ENCODE measurements at places on chromosomes 4 and X.

DNA sequence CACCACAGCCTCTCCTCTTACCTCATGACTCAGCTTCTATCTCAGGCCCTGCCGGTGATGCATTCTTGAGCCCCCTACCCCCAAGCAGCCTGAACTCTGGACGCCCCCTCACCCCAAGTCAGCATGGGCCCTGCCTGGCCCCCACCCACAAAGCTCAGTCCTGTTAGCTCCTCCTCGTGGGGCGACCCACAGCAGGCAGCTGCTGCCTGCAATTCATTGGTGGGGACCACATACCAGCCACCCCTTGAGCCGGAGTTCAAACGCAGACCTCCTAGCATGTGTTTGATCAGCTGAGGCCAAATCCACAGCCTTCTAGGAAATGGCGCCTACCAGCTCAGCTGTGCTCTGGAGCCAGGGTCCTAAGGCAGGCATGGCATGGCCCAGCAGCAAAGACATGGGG, 111.8 kb downstream of the EFNB1 start:
- DNase-seq = no peak
- peaks cover 6% of the 10 kb centered on the region for H3K4me1 ChIP-seq
- no peaks in the 10 kb centered on the region for H3K36me3 ChIP-seq
- no peaks in the 10 kb centered on the region for H3K27me3 ChIP-seq
- no peak overlapping the region for H3K4me3 ChIP-seq

- no peaks in the 10 kb centered on the region for H3K27me3 ChIP-seq
- no peak overlapping the region for H3K4me3 ChIP-seq
- no peaks in the 10 kb centered on the region for H3K4me1 ChIP-seq
- H3K36me3 ChIP-seq = no peaks in the 10 kb centered on the region
Observed at GRCh38 chr4:45484740-45485139, 639.1 kb downstream of the GABRG1 start.

DNA sequence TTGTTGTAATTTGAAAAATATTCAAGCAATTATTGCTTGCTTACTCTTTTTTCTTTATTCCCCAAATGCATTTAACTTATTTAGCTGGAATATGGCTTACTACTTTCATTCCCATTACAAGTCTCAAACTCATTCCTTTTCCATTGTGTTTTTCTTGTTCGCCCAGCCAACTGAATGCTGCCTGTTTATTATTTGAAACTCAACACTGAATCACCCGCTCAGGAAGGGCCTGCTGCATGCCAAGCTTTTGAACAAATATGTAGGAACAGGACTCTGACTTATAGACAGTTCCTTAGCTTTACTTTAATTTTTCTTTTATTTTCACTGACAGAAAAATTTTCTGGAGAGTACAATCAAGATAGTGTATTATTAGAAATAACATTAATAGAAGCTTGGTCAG, 12.9 kb downstream of the PCDH18 start:
- DNase-seq = no peak
- no peak overlapping the region for H3K4me3 ChIP-seq
- no peaks in the 10 kb centered on the region for H3K36me3 ChIP-seq
- no peaks in the 10 kb centered on the region for H3K4me1 ChIP-seq
- no peaks in the 10 kb centered on the region for H3K27me3 ChIP-seq
- H3K27ac ChIP-seq = no peak overlapping the region

DNA sequence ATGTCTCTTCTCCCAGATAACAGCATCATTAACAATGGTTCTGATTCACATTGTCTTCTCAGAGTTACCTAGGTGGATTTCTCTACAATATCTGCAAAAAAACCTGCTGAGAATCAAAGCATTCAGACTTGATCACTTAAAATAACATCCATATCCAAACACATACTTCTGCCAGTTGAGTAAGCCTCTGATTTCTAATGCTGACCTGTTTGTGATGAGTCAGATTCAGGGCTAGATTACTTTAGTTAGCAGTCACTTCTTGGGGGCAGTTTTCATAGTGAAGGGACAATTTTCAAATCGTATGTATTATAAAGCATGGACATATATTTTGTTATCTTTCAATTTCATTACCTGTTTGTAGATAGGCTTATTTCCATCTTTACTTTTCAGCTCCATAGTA, 35.5 kb downstream of the CCNI start:
- no peak overlapping the region for H3K4me3 ChIP-seq
- no peak overlapping the region for H3K27ac ChIP-seq
- H3K36me3 ChIP-seq = no peaks in the 10 kb centered on the region
- H3K4me1 ChIP-seq = no peaks in the 10 kb centered on the region
- no peak for DNase-seq
- no peaks in the 10 kb centered on the region for H3K27me3 ChIP-seq

DNA sequence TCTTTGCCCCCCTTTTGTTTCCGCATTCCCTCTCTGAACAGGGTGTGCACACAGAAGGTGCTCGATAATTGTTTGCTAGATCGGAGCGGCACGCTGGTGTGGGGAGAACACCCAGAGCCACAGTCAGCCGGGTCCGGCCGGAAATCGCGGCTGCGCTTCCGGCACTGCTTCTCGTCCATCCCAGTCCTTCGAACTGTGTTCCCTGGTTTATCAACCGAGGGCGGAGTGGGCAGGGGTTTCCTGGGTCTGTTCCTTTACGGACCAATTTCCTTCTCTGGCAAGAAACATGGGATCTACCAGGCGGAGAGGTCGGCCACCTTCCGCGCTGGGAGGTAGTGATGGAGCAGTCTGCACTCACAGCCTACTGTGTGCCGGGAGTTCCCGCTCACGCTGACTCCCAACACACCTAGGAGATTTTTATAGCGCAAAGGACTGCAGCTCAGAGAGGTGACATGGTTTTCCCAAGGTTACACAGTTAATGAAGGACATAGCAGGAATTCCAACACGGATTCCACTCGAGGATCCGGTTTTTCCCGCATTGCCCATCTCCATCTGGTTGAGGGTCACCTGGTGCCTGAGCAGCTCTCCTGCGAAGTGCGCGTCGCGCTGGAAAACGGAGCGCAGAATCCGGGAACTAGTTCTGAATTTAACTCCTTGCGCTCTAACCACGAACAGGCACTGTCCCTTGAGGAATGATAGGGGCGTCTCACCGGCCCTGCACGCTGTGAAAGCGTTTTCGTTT, 6.8 kb downstream of the MSX1 start:
- no peaks in the 10 kb centered on the region for H3K4me1 ChIP-seq
- H3K36me3 ChIP-seq = no peaks in the 10 kb centered on the region
- H3K27ac ChIP-seq = no peak overlapping the region
- peaks cover 29% of the 10 kb centered on the region for H3K27me3 ChIP-seq
- H3K4me3 ChIP-seq = no peak overlapping the region
- DNase-seq = no peak

GRCh38 chr4:18394656-18395055, 373.1 kb upstream of the LCORL start:
- no peaks in the 10 kb centered on the region for H3K27me3 ChIP-seq
- DNase-seq = no peak

DNA sequence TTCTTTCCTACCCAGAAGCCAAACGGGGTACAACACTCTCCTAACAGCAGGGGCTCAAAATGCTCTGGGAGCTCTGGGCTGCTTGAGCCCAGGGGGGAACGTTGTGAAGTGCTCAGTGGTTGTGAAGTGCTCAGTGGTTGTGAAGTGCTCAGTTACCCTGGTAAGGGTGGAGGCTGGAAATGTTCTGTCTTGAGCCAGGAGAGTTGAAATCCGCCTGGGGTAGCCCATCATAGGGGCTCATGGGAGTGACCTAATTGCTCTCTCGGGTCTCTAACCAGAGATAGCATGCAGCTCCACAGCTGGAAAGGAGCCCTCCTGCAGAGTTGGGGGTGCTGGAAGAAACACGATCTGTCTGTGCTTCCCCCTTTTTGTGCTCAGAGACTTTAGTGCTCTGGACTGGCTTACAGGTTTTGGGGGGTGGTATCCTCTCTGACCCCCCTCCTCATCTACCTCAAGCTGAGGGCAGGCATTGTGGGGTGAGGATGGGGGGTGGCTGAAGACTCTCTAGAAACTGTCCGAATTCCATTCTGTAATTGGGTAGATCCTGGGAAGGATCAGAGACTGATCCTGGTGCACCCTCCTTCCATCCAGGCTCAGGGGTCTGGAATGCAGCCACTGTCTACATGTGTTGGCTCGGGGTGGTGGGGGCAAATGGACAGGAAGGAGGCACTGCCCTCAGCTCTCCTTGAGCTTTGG, 2.7 kb downstream of the EFNB1 start:
- peak overlapping the region; percentile 86 for H3K4me3 ChIP-seq
- no peak for DNase-seq
- no peaks in the 10 kb centered on the region for H3K27me3 ChIP-seq
- H3K4me1 ChIP-seq = peaks cover 19% of the 10 kb centered on the region

GRCh38 chr4:41200486-41201017, 13.8 kb downstream of the APBB2 start:
- H3K36me3 ChIP-seq = no peaks in the 10 kb centered on the region
- H3K4me1 ChIP-seq = peaks cover 11% of the 10 kb centered on the region
- H3K4me3 ChIP-seq = no peak overlapping the region
- no peak for DNase-seq

Data from PC-9 (cell line).